Stimulated activated CD8-positive, alpha-beta memory T cell treated with anti-CD3 and anti-CD28 coated beads, Interleukin-2, amount 100 ng/mL, for 1 hour (primary cell): ENCODE measurements at places on chromosomes 1 and 21.

DNA sequence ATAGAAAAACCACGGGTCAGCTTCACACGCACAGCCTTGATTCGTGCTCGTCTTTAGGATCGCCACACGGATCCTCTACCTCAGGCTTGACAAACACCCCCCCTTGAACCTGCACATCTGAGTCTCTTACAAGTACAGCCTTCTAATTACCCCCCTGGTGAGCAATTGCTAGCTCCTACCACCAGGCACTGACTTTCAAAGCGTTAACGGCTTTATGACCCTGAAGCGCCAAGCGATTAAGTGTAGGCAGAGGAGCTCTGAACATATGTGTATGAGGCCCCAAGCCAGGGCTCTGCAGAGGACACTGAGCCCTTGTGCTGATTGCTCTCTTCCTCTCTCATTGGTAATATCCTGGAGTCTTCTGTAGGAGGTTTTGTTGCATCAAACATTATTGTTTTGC is 55.7 kb upstream of the EPHA8 start:
- no peak for DNase-seq

DNA sequence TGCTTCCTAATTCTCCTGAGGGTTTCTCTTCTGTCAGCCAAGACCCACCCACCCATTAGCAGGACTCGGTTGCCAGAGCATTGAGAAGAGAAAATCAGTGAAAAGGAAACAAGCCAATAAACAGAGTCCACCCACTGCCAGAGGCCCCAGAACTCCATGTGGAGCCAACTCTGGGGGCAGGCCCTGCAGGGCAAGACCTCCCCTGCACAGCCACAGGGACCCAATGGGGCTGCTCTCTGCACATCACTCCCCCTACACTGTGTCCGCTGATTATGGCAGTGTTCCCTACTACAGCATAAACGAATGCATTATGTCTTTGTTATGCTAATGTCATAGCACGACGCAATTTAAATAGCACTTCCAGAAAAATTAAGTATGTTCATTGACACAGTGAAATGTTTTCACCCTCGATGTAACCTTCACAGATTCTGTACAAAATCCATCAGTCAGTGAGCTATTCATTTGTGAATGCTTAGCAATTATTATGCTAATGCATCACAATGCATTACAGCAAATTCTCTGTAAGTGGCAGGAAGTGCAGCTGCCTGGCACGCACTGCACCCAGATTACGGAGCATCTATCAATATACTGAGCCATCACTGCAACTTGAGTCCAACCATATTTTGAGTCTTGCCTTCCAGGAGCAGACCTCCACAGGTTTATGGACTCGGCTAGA is 56.4 kb downstream of the GRIK3 start:
- DNase-seq = no peak

DNA sequence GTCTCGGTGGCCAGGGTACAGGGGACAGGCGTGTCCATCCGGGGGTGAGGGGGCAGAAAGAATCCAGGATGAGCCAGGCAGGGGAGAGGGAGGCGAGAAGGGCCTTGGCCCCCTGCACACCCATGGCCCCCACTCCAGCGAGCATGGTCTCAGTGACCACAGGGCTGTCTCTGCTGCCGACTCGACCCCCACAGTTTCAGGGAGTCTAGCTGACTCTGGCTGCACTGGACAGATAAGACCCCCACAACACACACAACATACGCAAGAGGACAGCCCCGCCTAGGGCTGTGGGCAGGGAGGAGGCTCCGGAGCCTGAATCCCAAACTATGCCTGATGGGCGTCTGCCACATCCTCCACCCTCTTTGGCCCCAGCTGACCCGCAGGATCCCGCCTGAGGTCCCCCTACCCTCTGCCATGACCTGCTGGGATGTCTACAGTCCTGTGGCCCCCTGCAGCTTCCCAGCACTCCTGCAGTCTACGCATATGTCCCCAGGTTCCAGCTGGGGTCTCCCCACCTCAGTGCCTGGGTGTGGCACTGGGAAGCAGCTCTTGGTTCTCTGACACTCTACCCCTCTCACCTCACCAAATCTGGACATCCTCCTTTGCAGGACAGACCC is 22.0 kb downstream of the WNT9A start:
- no peak for DNase-seq

- DNase-seq = no peak
Measured at GRCh38 chr1:168691541-168691940, 37.5 kb downstream of the DPT start.

GRCh38 chr1:36248250-36248894 is 24.1 kb downstream of the THRAP3 start:
- no peak for DNase-seq
